ENCODE measurements at places on chromosomes 1 and 21.

GRCh38 chr1:104991702-104992101, 1242.0 kb downstream of the AMY1C start:
- DNase-seq, result no peak

DNA sequence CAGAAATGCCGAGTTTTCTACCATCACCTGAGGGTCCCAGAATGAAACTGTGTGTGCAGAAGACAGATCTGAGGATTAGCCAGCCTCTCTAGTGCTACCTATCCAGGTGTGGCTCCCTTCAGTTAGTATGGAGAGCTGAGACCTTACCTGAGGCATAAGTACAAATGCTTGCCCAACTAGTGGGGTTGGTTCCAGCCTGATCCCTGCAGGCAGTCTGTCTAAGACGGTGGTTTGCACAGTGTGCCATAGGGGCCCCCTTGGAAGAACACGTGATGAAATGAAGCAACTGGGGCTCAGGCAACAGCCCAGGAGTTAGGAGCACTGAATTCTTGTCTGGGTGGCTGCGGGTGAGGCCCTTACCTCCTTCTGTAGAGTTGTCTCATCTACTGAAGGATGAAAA, 15.6 kb downstream of the S100A7A start:
- no peak for DNase-seq

- DNase-seq, result no peak
Observed at GRCh38 chr1:186535388-186536133, 74.6 kb upstream of the PDC start.

- no peak for DNase-seq
Observed at GRCh38 chr1:6519491-6519934, 28.0 kb upstream of the PLEKHG5 start.

- DNase-seq, result no peak
Observed at GRCh38 chr1:168386949-168387586, 106.4 kb downstream of the TBX19 start.

- DNase-seq, result no peak
Observed at GRCh38 chr1:36151134-36151844, 2.0 kb upstream of the TRAPPC3 start.

DNA sequence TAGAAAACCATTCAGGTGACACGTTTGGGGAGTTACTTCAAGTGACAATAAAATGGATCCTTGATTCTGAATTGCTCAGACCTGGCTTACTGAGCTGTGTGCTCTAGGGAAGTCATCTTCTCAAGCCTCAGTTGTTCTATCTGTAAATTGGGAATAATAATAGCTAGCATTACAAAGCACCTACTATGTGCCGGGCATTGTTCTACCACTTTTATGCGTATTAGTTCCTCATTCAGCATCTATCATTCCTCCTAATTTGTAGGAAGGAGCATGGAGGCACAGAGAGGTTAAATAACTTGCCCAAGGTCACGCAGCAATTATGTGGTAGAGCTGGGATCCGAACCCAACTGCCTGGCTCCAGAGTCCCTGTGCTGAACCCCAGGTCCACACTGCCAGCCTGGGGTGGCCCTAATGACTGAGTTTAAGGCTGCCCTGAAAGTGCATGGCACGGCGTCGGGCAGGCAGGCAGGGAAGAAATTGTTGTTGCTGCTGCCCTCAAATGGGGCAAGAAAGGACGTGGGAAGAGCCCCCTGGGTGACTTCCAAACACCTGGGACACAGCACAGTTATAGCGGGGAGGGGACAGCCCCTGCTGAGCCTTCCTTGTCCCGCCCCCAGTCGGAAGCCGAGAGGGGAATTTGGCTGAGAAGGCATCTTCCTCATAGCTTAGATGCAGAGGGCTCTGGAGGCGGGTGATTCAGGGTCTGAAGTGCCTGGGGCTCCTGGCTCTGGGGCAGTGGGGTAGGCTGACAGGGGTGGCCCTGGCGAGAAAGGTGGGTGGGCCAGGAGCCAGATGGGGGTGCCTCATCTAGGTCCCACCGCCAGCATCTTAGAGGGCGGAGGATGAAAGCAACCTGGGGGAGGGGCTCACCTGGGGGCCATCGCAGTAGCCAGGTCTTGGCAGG, 86.5 kb upstream of the IFFO2 start:
- DNase-seq, result no peak

GRCh38 chr1:7010534-7011200, 225.4 kb downstream of the CAMTA1 start:
- DNase-seq, result no peak

DNA sequence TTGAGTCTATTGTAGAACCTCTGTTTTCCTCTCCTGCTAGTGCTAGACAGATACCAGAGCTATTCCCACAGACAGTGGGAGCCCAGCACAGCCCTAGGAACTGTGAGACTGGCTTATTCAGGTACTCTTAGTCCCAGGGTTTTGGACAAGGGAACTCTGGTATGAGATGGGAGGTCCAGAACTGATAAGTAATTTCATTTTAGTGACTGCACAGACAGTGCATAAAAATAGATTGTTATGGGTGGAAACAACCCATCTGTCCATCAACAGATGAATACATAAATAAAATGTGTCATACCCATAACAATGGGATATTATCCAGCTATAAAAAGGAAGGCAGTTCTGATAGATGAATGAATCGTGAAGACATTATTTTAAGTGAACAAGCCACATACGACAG, 9.0 kb downstream of the EPS8L3 start:
- no peak for DNase-seq

DNA sequence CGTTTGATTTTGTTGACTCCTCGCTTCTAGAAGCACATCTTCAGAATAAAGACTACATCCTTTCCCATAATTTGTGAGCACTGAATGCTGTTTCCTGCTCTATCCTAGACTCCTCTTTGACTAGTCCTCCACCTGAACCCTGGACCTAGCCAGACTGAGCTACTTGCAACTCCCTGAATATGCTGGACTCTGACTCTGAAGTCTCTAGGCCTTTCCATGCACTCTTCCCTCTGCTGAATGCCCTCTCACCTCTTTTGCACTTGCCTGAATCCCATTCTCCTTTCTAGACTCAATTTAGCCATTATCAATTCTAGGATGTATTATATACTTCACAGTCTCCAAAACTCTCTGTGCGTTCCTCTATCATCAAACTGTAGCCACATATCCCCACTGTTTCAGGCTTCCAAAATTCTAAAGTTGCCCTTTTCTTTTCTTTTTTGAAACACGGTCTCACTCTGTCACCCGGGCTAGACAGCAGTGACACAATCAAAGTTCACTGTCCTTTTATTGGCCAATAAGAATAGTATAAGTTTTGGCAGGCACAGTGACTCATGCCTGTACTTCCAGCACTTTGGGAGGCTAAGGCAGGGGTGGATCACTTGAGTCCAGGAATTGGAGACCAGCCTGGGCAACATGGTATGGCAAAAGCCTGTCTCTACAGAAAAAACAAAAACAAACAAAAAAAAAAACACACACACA, 127.0 kb downstream of the LTN1 start:
- DNase-seq, result no peak

DNA sequence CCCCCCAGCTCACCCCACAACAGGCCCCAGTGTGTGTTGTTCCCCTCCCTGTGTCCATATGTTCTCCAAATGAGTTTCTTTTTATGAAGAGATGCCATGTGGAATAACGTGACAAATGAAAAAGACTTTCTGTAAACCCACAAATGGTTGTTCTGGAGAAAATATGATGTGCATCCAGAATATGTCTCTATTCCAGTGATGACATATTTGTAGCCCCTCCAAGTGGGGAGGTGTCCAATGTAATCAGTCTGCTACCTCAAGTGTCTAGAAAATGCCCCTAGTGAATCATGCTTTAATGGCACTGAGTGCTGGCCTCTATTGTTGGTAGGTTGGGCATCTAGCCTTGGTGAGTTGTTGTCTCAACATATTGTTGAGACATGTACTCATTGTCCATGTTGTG, 179.6 kb downstream of the KCNK2 start:
- DNase-seq, result no peak

Data from thoracic aorta (tissue), 2 donors.